RPMI7951 (cell line): ENCODE measurements at places on chromosomes 7 and 10.
A peak's percentile ranks its signal among the peaks of the same experiment; 100 is the strongest.

DNA sequence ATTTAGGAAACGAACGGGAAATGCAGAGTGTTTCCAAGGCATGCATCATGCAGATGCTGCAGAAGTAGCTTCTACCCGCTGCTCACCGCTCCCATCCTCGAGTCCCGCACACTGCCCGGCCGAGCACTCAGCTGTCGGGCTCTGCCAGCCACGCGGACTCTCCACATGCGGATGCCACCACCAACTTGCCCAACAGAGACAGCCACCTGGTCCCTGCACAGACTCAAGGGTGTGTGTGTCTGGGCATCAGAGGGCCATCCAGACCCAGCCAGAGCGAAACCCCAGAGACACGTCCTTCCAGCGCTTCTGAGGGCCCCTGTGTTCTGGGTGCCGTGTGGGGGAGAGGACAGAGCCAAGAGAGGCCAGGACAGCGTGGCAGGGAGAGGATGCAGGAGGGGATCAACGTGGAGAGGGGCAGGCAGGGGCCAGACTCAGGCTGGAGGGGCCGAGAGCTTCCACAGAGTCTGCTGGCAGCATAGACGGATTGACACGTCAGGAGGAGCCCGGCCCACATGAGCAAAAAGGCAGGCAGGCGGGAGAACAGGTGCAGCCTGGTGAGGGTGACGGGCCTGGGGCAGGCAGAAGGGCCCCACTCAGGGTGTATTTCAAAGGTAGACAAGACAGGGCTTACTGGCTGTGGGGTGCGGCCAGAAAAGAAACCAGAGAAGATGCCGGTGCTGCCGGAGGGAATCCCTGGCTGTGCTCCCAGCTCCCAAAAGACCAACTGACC lies 18.3 kb downstream of the GPER1 start:
- DNase-seq: no peak

DNA sequence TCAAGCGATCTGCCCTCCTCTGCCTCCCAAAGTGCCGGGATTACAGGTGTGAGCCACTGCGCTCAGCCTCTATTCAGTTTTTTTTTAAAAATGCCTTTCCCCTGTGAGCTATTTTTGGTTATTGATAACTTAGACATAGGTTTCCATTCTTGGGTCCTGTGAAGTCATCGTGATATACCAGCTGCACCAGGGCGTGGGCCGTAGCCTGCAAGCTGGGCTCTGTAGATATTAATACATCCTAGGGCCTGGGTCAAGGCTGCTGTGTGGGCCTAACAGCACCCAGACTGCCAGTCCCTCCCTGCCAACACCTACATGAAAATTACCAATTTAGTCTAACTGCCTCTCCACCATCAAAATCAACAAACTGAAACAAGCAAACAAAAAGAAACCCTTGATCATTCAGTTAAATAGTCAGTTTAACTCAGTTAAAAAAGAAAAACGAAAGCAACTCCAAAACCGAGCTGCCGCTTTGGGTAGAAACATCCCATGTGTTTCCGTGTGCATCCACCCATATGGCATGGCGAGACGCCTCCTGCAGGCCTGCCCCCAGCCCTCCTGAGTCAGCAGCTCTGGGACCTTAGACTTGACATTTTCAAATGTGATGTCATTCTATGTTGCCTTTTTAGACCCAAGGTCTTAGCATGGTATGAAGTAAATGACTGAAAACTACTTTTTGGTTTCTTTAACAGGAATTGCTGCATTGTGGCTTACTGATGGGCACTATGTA lies 330.2 kb downstream of the GLRX3 start:
- no peak for DNase-seq

GRCh38 chr7:1275451-1276381 lies 43.0 kb downstream of the UNCX start:
- DNase-seq: peak; percentile 46

GRCh38 chr10:6473430-6473829 lies 106.6 kb downstream of the PRKCQ start:
- DNase-seq: peak; percentile 70

DNA sequence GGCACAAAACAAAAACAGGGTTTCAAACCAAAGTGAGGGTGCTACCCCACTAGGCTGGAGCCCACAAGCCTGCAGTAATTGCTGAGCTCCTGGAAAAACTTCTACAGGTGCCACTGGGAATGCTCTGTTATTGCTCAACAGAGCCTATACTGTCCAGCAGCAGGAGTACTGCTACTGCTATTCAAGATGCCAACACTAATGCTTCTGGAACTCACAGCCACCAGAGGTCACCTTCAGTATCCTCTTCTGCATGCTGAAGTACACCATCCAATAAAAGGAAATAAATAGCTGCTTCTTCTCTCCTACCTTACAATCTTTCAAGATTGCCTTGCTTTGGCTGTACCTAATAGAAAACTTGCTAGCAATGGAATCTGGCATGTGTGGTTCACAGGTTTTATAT lies 222.0 kb downstream of the LRRN3 start:
- no peak for DNase-seq

GRCh38 chr10:82396886-82397285 lies 521.9 kb downstream of the NRG3 start:
- no peak for DNase-seq

GRCh38 chr7:12630513-12630819 lies 57.0 kb upstream of the ARL4A start:
- no peak for DNase-seq

DNA sequence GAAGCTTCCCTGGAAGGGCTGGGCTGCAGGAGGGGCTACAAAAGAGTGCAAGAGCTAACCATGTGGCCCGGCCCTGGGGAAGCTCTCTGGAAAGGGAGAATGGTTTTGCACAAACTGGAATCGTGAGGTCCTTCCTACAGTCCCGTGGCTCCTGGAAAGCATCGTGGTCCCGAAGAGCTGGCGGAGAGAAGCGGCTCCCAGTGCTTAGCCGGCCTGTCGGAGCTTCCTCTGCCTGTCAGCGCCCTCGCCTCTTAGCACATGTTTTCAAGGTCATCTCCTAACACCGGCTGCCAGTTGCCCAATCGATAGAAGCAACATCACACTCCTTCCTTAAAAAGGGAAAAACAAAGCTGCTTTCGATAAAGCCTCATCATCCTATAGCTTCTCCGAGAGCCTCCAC lies 42.1 kb upstream of the MGMT start:
- no peak for DNase-seq

DNA sequence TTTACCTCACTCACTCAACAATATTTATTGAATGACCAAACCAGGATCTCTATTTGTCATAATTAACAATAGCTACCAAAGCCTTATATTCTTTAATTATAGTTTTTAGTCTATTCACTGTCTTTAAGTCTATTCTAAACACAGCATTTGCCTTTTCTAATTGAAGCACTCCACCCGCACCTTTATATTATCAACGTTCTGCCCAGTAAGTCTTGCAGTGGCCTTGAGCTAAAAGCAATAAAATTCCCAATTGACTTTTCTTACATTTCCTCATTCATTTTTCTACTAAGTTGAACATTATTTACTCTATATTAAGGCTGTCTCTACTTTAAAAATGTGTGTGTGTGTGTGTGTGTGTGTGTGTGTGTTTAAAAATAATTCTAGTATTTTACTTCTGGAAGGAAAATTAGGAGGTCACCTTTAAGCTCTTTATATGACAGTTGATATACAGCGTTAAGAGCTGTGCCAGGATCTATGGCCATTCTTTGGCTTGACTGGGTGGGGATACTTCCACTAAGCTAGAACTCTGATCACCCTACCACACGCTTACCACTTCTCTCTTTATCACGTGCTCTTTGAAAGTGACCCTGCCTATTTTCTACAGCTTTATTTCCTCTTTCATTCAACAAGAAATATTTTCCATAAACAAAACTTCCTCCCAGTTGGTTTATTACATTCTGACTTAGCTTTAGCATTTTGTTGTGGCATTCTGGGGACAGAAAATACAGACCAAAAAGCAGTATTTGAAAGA lies 8.8 kb downstream of the PAPSS2 start:
- DNase-seq: no peak
